ENCODE measurements at places on chromosomes 4 and X. TPM values are rescaled to one million over a fixed set of nuclear protein-coding genes. Genes with fewer than 3 reads are reported as not detected.
A peak's percentile ranks its signal among the peaks of the same experiment; 100 is the strongest.

- no peak for DNase-seq
Measured at GRCh38 chr4:188158336-188158735, 19.1 kb downstream of the TRIML1 start.

GRCh38 chr4:145735347-145735675, 55.4 kb downstream of the C4orf51 start:
- peak; percentile 87 for DNase-seq

DNA sequence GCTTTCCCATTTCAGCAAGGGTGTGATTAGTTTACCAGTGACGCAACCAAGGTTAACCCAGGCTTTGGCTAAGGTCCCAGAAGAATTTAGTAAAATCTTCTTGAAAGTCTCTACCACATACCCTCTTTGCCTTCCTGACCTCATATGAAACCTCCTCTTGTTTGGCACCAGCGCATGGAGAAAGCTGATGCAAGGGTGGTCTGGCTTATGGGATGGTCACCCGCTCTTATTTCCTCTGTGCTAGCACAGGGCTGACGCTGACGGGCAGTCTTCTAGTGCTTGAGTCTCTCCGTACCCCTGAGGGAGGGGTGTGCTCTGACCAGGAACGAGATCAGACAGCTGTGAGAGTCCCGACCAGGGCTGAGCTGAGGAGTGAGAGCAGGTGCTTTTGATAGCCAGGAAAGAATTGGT, 137.6 kb downstream of the TENM3 start:
- DNase-seq = no peak

GRCh38 chrX:49197543-49198087, 2.4 kb downstream of the SYP start:
- DNase-seq = no peak

GRCh38 chr4:185109736-185110135, 33.3 kb upstream of the SLC25A4 start:
- no peak for DNase-seq

SAGE1 gene
- total RNA-seq = not detected

GRCh38 chr4:165118256-165118909, 5.7 kb upstream of the TMEM192 start:
- DNase-seq = no peak

GRCh38 chr4:37749398-37749988, 63.3 kb upstream of the RELL1 start:
- DNase-seq = no peak

WDR1 gene
- 264 TPM for total RNA-seq

- no peak for DNase-seq
Measured at GRCh38 chr4:7298619-7299009, 106.3 kb downstream of the SORCS2 start.

MND1 gene
- 2.8 TPM for total RNA-seq

- DNase-seq = no peak
Measured at GRCh38 chrX:66014084-66014483, 25.8 kb downstream of the VSIG4 start.

Data from lung microvascular endothelial cell (primary cell).